Activated gamma-delta T cell treated with Interleukin-2 at 50 U/mL for 16 hours (primary cell): ENCODE measurements at places on chromosomes 16 and 17.

DNA sequence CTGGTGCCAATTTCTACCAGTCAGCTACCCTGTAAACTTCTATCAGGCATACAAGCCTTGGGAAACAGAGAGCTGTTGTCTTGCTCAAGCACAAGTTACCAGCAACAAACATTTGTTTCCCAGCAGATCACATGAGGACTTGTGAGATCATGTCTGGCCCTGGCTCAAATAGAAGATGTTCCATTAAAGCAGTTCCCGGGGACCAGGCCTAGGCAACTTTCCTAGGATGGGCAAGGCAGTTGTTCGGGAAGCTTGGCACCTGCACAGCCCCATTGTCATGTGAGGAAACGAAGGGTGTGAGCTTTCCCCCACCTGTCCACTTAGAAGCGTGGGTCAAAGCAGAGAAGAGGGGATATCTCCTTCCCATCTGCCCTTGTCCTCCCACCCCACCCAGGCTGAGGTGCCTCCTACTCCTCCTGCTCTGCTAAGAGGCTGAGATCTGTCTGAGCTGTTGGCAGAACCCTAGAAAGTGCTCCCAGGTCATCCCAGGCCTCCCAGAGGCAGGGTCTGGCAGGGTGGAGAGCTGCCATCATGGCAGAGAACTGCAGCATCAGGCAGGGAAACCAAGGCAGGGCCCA lies 11.2 kb upstream of the SLC47A2 start:
- DNase-seq = no peak

DNA sequence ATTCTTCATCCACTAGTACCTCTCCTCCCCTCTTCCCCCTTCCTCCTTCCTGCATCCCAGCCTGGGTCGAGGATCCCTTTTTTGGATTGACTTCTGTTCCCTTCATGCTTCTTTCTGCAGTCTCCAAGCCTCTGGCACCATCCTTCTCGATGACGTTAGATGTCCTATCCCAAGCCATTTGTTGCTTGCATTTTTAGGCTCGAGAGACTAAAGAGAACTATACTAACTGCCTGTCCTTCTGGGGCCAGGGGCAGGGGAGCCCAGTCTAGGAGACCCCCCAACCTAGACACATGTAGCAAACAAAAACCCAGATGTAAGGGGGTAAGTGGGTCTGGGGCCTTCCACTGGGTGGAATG lies 23.9 kb downstream of the UNK start:
- no peak for DNase-seq

- no peak for DNase-seq
These were observed 40.1 kb upstream of the C1QL1 start for GRCh38 chr17:45008216-45008615.

DNA sequence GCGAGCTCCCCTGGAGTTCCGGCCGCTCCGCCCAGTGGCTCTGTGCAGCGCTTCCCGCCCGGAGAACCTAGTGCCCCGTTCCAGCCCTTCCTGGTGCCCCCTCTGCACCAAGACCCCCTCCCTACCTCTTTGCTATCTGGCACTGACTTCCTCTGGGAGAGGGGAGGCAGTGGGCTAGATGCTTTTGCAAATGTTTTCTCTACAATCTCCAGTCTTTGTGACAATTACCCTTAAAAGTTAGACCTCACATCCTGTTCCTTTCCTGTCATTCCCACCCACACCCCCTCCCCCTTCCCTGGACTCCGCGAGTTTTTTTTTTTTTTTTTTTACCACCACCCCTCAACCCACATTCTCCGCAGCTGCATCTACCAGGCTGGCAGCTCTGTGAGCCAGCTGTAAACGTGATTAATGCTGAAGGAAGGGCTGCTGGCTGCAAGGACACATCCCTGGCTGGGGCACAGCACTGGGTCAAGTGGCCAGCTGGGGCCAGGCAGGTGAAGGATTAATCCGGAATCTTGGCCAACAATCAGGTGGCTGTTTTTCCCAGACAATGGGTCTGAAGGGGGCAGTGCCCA lies 101.5 kb downstream of the MGAT5B start:
- DNase-seq = no peak

GRCh38 chr17:10944819-10945218 lies 106.9 kb upstream of the PIRT start:
- no peak for DNase-seq
